ENCODE measurements at places on chromosomes 5 and 9.

GRCh38 chr9:113916931-113917330 lies 40.8 kb downstream of the ZNF618 start:
- DNase-seq = no peak

DNA sequence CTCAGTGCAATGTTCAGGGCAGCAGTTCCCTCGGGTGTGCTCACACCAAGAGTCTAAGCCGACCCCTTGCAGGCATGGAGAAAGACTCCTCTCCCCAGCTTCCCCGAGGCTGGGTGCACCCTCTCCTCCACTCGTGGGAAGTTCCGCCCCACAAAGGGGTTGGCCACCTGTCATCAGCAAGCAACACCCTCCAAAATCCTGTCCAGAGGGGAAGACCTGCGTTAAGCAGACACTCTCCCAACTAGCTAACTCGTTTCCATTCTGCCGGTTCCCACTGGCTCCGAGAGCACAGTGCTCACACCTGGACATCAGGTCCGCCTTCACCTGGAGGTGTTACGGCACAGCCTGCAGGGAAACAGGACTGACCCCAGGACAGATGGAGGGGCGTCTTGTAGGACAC lies 117.9 kb upstream of the IRX4 start:
- DNase-seq = no peak

GRCh38 chr5:168796593-168797580 lies 217.7 kb upstream of the PANK3 start:
- DNase-seq = no peak

DNA sequence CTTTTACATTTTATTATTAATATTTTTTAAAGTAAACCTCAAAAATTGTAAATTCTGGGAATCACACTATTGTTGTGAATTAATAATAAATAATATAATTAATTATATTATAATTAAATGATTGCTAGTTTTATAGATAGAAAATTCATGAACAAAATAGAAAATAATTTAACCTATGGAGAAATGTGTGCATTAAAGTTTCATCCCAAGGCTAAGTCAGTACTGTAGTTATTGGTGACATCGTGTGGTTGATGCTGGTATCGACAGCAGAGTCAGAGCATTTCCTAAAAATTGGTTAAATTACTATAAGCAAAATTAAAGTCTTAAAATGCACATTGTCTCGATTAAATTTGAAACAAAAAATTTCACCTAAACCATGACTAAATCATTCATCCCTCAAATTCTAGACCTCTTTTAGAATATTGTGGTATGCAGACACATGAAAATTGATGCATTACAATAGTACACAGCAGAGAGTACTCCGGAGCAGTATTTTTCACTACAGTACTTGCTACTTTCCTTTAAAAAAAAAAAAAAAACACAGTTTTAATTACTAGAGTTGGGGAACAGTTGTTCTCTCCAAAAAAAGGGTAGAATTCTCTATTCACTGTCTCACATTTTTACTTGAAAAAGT lies 73.9 kb downstream of the RORB start:
- DNase-seq = peak; percentile 40

DNA sequence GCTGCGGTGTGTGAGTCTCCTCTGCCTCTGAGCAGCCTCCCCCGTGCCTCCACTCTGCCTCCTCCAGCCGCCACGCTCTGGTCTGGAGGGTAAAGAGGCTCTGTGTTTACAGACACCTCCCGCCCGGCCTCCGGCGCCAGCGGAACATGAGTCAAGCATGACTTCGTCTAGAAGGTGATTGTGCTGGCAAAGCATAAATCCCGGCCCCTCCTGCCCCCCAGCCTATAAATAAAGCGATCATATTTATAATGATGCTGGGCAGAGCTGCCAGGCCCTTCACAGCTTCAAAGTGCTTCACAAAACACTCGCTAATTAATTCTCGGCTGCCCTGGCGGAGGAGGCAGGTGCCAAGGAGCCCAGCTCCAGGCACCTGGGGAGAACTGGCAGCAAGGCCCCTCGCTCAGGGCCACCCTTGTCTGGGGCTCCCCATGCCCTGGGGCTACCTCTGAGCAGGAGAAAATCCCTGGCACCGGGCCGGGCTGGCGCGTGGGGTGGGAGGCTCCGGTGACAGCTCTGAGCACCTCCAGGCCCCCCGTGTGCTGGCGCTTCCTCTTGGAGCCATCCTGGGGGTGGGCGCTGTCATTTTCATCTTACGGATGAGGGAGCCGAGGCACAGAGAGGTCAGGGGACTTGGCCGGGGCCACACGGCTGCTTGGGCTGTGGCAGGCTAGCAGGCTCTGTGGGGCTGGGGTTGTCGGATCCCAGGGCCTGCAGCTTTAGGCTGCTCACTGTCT lies 87.8 kb downstream of the RXRA start:
- peak; percentile 89 for DNase-seq

DNA sequence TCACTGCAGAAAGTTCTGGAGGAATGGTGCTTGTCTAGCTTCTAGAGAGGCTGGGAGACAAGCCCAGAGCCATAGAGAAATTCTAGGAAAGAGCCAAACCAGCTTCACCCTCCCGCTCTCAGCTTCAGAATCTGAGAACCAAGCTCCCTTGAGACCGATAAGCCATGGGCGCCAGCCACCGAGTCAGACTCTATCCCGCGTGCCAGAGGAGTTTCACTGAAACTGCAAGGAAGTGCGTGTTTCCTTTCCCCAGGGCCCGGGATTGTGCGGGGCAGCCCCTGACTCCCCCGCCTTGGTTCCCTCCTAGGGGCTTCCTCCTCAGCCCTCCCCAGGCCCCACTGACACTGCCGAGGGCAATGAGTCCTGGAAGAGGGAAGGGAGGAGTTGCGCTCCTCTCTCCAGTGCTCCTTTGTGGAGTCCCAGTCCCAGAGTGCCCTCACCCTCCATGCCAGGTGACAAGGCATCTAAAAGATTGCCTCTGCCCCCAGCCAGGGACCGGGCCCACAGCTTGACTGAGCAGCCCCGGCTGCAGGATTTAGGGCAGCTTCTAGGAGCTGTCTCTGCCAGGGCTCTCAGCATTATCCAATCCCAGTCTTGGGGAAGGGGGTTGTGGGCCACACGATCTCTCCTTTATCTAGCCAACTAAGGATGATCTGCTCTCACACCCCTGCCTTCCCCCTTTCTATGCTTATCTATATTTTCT lies 18.4 kb upstream of the TCF7 start:
- DNase-seq = no peak

DNA sequence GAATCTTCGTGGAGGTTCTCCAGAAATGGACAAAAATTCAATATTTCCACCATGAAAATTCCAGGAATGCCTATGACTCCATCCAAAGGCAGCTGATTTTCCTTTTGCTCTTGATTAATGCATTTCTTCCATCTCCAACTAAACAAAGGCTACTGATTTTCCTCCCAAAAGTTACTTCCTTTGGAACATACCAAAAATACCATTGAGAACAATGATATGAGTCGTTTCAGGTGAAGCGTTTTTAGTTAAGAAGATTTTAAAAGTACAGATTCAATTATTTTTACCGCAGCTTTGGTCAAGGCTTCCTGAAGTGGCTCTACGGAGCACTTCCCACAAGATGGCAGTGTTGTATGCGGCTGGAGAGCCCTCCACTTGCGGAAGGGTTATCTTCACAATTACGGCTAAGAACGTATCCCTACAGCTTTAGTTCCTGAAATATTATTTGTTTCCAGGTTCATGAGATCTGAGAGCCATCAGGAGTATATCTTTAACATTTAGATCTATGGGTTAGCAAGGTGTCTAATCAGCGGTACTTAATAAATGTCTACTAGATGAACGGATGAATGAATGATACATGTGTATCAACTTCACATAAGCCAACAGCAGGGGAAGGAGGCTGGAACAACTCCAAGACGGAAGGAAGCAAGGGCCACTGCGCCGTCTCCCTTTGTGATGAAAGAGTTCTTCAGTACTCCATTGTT lies 35.9 kb upstream of the ARSB start:
- peak; percentile 78 for DNase-seq
